Thyroid gland (tissue), 4 donors: ENCODE measurements at places on chromosomes 1 and 21. TPM values are rescaled to one million over a fixed set of nuclear protein-coding genes. Genes with fewer than 3 reads are reported as not detected.

Gene BRINP2
- not detected for total RNA-seq

Gene LCE1A
- not detected for total RNA-seq

Gene PPIAL4G
- 0.17 TPM for total RNA-seq

Gene RNU1-1
- total RNA-seq: under 0.01 TPM

Gene DNM3
- total RNA-seq: 13.6 TPM

Gene POMGNT1
- 54.2 TPM for total RNA-seq

Gene SMIM34
- total RNA-seq: not detected

Gene LIPI
- total RNA-seq: 1.9 TPM

Gene RGS5
- total RNA-seq: 108 TPM

Gene DEPDC1
- 0.13 TPM for total RNA-seq

Gene RGS13
- total RNA-seq: not detected

DNA sequence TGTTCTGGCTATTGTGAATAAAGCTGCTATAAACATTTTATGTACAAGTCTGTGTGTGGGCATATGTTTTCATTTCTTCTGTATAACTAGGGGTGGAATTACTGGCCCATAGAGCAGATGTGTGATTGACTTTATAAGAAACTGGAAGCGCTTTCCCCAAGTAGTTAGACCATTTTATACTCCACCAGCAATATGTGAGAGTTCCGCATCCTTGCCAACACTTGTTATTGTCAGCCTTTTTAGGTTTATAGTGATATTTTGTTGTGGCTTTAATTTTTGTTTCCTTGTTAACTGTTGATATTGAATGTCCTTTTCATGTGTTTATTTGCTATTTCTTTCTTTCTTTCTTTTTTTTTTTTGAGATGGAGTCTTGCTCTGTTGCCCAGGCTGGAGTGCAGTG lies 9.4 kb downstream of the MAN1C1 start:
- DNase-seq: no peak

DNA sequence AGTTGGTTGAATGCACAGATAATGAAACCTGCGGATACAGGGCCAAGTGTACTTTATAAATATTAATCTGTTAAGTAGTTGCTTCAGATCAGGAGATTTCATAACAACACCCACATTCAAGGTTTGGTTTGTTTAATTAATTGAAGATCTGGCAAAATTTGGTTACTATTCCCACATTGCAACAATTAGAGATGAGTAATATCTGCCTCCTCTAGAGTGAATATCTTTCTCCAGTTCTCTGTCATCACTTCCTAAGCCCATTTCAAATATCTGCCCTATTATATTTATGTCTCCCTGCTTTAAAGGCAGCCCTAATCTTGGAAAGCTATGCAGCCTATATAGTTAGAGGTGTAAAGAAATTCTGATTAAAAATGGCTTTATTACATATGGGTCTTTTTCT lies 61.4 kb downstream of the PPP2R5A start:
- DNase-seq: no peak

- DNase-seq: no peak
These were observed 1.7 kb downstream of the ZC3H12A start for GRCh38 chr1:37476087-37476452.

DNA sequence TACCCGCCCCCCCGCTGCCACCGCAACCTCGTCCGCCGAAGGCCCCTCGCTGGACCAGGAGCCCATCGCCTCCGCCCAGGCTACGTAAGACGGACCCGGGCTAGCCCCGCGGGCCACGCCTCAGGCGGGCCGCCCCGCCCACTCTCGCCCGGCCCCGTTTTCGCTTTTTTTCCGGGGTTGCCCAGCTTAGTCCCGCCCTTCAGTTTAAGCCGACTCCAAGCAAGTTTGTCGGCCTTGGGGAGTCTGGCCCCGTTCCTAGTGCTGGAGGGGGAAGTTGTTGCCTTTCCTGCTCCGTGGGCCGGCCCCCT lies 3.0 kb downstream of the RUSC1 start:
- peak; percentile 87 for DNase-seq

GRCh38 chr1:155967341-155968050 lies 10.9 kb downstream of the ARHGEF2 start:
- DNase-seq: no peak

- DNase-seq: peak; percentile 35
These were observed 23.6 kb upstream of the KIRREL1 start for GRCh38 chr1:157969697-157970485.

DNA sequence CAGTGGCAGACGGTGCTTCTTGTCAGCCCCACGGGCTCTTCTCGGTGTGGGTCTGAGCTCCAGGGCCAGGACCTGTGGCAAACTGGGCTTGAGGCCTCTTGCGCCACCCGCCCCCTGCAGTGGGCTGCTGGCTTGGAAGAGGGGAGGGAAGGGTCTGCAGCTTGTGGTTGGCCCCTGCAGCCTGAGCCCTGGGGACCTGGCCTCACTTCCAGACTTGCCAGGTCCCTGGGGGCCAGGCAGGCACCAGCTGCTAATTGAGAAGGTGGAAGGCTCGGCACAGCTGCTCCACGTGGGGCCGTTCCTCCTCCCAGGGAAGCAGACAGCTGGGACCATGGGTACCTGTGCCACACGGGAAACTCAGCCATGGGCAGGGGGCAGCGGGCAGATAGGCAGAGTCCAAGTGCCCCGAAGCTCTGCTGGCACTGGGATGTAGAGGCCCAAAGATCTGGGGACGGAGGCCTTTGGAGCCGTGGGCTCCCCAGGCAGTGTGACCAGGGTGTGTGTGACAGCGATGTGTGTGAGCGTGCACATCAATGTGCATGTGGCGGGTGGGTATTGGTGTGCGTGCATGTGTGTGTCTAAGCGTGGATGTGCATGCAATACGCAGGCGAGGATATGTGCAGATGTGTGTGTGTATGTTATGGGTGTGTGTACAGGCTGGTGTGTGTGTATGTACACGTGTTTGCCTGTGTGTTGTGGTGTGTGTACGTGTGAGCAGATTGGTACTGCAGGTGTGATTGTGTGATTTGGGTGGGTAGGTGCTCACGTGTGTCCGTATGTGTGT lies 39.3 kb downstream of the TP73 start:
- no peak for DNase-seq

DNA sequence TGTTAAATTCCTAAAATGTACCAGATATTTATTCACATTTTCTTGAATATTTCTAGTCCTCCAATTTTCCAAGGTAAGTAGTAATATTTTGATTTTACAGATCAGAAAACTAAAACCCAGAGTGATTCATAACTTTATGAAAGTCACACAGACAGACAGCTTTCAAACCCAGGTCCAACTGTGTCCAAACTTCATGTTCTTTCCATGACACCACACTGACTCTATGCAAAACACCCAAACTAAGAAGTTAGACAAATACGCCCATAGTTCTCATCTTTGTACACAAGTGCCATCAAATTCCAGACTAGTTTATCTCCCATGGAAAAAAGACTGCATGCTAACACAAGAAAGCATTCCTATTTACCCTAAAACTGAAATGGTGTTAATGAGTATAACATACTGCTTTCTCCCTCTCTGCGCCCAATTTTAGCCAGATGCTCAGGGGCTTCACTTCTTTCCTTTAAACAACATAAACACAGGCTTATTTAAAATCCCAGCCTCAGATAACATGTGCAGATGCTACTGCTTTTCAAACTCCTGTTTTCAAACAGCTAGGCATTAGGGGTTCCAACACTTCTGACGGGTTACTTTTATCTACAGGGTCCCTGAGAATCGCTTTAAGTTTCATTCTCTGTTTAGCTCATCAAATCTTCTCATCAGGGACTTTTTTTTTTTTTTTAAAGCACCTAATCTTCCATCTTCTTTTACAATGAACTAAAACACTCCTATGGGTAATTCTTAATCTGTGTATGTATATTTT lies 44.6 kb downstream of the WASF2 start:
- DNase-seq: no peak

DNA sequence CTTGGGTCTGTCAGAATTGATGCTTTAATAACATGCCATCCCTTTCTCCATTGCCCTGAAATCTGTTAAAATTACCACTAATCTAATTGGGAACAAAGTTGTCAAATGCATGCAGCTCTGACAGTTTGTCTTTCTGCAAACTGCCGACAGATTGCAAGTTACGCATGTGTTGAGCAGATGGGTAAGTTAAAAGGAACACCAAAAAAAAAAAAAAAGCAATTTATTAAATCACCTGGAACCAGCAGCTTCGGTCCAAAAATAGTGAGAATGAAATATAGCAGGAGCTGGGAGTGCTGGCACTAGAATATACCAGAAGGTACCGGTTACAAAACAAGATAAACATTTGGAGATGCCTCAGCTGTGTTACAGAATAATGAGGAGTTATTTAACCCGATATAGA lies 149.6 kb upstream of the C1orf87 start:
- DNase-seq: no peak

DNA sequence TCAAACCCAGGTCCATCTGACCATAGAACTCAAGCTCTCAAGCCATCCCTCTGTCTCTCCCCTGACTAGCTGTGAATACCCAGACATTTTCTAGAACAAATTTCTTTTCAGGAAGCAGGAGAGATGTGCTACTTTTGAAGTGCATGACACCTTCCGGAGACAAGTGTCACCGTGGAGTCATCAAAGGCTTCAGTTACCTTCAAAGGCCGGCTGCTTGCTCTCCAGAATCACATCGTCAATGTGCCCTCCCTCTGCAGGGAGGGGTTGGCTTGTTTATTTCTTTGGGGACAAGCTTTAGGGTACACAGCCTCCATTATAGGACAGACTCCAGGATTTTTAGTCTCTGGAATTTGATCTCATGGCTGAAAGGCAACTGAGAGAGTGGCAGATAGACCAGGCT lies 37.7 kb upstream of the IGSF21 start:
- no peak for DNase-seq

DNA sequence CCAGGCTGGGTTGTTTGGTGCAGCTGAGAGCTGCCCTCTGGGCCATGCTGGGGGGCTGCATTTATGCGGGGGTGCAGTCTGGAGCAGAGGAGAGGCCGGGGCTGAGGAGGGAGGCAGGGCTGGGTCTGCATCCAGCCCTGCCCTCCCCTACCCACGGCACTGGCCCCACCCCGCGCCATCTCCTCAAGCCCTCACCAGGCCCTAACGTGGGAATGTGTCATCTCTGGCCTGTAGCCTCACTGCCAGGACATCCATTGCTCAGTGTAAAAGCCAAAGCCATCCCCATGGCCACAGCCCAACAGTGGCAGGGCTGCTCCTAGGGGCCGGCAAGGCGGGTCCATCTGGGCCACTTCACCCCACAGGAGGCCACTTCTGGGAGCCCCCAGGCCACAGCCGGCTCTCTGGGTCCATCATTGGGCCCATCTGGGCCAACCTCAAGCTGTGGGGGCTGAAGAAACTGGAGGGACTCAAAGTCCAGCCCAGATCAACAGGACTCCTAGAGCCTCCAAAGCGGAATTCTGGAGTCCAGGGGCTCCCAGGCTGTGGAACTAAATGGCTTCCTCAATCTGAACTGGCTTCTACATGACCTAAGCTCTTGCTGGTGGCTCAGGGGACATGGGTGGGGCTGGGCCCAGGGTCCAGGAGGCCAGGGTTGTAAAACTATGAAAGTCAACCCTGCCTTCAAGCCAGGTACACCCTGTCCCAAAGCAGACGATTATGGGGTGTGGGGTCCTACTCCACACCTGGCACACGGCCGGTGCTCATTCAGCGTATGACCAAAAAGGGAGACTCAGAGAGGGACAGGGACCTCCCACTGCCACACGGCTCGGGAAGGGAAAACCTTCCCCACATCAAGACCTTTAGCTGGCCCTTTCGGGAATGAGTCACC lies 32.6 kb downstream of the RUNX3 start:
- no peak for DNase-seq

GRCh38 chr1:226671277-226671676 lies 67.8 kb downstream of the ITPKB start:
- DNase-seq: no peak

GRCh38 chr1:242788771-242789170 lies 264.3 kb upstream of the PLD5 start:
- no peak for DNase-seq

DNA sequence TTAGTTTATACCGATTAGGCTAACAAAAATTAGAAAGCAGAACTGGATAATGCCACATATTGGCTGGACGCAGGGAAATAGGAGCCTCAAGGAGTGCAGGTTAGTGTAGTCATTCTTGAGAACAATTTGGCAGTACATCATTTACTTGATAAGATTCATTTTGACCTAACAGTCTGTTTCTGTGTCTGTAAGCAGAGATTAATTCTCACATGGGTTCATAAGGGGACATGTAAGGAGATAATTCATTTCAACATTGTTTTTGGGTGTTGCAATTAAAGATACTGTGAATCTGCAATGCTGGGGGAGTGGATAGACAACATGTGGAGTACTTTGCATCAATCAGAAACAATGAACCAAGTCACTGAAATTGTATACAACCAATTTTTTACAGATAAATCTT lies 32.0 kb downstream of the AGO3 start:
- DNase-seq: no peak

DNA sequence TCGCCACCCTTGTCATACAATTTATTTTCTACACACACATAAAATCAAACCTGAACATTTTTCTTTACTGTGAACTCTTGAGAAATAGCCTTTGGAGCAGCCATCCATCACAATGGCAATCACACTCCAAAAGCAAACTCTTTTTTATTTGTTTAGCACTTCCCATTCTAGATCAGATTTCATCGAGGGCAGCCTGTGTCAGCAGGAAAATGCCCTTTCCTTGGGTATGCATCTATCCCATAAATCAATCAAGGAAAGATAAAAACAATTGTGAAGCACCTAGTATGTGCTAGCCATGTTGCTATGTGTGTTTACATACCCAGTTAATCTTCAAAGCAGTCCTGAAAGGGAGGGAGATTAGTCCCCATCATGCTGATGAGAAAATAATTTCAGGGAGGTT lies 484.1 kb upstream of the USP24 start:
- DNase-seq: no peak

- DNase-seq: no peak
These were observed 43.5 kb upstream of the ATF3 start for GRCh38 chr1:212565079-212565478.

DNA sequence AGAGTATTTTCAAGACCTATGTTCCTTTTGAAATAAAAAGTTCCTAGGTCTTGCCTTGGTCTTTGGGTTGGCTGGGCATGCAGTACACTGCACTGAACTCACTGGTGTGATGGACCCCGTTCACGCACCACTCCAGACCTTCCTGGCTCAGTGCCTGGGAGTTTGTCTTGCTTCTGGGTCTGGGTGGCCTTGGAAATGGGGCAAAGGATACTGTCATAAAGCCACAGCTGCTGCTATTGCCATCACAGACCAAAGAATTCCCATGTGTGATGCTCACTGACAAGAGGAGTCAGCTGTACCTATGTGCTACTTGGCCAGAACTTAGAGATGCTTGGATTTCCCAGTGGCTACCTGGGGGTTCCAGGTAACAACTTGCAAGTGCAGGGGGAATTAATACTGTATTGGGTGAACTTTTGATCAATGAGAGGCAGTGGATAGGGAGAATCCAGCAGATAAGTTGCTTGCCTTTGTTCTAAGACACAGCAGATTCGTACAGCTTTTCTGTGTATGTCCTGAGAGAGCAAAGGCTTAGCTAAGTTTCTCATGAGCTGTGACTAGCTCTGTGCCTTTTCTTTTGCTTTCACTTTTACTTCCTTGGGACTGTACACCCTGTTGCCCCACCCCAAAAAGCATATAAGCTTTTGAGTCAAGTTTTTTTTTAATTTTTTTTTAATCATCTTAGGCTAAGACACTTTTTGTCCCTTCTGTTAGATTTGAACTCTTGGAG lies 115.3 kb downstream of the RUNX1 start:
- DNase-seq: no peak

- no peak for DNase-seq
These were observed 114.8 kb downstream of the CNIH3 start for GRCh38 chr1:224730965-224731364.

GRCh38 chr1:113763661-113764060 lies 4.4 kb upstream of the PHTF1 start:
- DNase-seq: no peak
